Hepatic stellate cell (primary cell): ENCODE measurements at places on chromosomes 6 and 20.

DNA sequence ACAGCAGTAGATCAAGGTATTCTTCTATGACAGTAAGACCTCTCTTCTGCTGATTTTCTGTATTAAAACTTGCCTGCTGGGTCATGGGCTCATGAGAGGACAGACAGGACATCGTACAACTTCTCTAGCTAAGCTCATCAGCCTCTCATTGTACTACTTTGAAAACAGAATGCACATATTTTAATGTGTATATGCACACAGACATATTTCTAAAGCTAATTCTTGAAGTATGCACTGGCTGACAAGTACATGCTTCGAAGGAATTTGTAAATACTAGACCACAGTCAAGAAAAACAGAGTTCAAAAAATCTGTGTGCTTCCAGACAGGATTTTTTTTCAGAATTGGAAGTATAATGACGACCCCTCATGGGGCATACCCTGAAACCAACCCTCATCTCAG, 81.7 kb upstream of the CD83 start:
- no peak for DNase-seq

DNA sequence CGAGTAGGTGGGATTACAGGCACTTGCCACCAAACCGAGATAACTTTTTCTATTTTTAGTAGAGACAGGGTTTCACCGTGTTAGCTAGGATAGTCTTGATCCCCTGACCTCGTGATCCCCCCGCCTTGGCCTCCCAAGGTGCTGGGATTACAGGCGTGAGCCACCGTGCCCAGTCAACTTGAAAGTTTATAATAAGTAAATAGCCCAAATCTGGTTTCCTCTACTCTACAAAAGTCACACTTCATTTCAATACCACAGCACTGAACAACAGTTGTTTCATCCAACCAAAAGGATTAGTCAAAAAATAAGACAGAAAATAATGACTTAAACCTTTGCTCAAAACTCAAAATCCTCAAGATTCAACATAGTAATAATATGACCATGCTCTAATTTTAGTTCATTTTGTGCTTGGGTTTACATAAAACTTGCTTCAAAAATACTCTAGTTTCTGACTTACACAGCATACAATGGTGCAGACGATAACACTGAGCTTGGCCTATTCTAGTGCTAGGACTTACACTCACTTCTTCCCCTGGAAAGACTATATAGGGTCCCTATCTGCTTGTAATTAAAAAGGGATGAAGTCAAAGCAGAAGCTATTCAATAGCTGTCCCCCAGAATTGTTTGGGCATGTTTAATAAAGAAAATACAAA, 56.7 kb downstream of the NT5E start:
- no peak for DNase-seq

GRCh38 chr6:151029970-151030369, 164.5 kb downstream of the MTHFD1L start:
- no peak for DNase-seq

DNA sequence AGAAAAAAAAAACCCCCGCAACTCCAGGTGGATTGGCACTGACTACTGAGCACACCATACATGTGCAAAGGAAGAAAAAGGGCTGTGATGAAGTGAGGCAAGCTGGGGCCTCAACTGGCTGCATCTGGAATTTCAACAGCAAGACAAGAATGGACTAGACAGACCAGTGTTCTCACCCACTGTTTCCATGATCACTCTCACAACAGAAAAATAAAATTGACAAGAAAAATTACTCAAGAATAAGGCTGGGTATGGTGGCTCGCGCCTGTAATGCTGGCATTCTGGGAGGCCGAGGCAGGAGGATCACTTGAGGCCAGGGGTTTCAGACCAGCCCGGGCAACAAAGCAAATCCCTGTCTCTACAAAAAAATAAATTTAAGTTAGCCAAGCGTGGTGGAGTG, 18.8 kb downstream of the ZNF217 start:
- DNase-seq, result no peak

DNA sequence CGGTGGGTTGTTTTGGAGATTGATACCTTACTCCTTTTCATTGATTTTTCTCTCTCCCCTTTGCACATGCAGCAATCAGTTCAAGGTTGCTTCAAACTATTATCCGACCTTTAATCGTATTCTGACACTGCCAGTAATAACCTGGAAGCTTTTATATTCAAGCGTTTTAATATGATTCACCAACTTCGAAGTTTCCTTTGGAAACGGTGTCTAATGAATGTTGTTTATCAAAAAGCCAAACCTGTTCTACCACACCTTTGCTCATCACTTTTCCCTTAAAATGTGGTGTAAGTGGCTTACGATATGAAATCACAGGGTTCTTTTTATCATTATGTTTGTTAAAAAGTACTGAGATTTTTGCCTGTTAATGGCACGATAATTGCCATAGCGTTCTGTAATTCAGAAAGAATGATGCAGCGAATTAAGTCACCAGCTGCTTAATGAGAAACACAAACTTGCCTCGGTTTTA, 660 bp downstream of the STXBP5 start:
- no peak for DNase-seq

- DNase-seq, result no peak
Measured at GRCh38 chr20:25527949-25528348, 57.4 kb downstream of the NINL start.

DNA sequence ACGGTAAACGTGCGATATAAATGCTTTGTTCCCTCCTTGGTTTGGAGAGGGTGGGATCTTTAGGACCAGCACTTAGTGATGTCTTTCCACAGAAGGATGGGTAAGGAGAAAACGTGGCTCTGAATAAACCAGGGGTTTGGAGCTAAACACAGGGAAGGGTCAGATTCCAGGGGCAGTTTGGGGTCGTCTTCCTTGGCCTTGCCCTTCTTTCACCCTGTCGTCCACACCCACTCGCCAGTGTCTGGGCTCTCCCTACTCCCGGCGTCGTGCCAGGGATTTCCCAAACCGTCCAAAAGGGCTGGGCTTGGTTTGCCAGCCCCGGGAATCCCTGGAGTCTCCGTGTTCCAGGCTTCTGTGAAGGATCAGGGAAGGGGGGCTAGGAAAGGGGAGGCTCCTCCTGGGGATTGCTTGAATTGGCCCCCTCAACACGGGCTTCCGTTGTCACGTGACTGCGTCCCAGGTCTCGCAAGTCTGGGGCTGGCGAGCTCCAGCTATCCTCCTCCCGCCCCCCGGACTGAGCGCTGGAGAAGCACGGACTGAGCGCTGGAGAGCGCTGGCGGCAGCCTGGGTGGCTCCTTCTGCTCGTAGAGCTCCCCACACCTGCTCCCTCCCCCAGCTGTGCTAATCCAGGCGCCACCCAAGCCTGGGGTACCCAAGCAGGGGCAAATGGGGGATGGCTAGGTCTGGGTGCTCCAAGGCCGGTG, 9.4 kb upstream of the ARMC12 start:
- peak; percentile 64 for DNase-seq

DNA sequence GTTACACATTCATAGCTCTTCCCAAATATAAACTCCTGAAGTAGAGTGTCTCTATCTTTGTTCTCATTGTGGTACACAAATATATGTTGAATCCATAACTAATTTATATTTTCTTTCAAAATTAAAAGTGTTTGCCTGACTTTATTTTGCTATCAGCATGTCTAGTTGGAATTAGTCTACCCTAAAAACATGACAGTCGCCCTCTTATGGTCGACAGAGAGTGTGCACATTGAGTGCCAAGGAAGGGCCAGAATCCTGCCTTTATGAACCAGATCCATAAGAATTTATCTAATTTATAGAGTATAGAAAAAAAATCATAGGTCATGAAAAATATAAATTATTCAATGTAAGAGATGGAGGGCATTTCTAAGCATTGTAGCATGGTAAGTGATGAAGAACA, 12.3 kb upstream of the DEFB112 start:
- no peak for DNase-seq

DNA sequence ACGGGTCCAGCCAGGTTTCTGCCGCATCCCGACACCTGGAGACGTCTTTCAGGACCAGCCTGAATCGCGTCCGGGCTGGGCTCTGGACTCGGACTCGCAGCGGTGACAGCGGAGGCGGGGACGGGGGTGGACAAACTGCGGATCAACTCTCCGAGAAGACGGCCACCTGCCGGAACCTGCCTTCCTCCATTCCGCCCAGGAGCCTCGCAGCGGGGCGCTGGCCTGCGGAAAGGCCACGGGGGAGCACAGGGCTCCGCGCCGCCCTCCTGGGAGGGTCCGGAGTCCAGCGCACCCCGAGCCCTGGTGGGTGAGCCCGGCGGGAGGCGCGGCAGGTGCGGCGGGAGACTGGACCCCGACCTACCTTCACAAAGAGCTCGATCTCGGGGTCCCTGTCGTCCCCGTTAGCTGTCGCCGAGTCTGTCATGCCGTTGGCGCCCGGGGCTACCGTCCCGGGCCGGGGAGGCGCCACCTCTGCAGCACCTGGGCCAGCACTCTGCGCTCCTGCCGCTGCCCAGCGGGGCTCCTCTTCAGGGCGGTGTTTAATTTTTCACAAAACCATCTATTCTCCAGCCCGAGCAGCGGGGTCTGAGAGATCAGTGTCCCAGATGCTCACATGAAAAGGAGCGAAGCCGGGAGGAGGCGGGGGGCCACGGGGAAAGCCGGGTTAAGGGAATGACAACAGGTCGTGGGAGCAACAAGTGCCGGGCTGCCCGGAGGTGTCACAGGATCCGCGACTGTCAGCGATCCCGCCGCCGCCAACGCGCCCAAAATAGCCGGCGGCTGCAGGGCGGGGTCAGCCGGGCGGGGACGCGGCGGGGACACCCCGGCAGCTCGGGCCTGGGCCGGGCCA, at the start of gene CLIC5:
CLIC5 (minus strand) TSS at position 742 of the 850 bp plus-strand sequence; CDS start at position 424, 318 bp downstream.
- DNase-seq, result no peak

- no peak for DNase-seq
Measured at GRCh38 chr6:143708889-143709288, 31.1 kb downstream of the PHACTR2 start.

GRCh38 chr6:36598739-36599318, 4.7 kb downstream of the SRSF3 start:
- DNase-seq, result no peak

DNA sequence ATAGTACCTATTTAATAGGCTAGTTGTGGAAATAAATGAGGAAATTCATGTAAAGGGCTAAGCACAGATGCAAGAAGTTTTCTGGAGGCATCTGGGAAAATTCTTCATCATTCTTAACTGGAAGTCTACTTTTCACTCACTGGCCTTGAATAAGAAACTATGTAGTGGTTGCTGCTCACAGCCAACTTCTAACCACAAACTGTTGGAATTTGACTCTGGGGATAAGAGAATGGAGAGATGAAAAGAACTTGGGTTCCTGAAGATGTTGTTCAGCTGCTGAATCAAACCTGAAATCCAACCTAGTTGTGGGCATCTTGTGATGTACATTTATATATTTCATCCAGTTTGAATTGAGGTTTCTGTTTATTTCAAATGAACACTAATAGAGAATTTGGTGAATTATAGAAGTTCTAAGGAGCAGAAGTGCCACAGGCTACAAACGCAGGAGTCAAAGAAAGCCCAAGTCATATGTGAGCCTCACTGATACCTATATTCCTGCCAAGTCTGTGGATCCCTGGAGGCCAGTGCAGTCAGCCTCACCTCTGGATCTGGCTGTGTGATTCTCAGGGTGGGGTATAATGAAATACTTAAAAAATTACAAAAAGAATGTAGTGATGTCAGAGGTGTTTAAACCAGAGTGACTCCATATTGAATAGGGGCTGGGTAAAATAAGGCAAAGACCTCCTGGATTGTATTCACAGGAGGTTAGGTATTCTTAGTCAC, 18.7 kb upstream of the MEI4 start:
- DNase-seq, result no peak

DNA sequence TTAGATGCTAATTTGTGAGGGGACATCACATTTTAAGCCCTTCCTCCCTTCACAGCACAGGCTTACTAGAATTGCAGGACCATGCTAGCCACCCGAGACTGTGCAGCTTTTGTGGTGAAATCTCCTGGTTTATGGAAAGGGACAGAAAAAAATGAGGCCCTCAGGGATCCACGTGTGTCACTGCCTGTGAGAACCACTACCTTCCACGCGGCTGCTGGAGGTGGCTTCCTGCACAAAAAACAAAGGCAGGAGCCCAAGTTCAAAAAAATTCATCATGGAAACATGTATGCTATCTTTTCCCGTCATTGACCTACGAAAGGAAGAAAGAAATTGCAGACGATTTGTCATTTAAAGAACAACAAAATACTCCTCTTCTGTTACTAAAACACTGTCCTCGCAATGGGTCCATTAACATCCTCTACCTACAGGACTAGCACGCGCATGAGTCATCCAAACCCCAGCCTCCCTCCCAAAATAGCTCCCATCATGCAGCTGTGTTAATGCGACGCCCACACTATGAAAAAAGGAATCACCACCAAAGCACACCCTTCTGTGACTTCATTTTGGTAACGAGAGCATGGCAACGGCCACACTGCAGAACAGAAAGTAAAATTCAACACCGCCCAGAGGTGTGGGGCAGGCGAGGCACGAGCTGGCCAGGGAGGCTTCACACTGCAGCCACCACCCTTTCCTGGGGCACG, 45.7 kb downstream of the RAMACL start:
- no peak for DNase-seq

DNA sequence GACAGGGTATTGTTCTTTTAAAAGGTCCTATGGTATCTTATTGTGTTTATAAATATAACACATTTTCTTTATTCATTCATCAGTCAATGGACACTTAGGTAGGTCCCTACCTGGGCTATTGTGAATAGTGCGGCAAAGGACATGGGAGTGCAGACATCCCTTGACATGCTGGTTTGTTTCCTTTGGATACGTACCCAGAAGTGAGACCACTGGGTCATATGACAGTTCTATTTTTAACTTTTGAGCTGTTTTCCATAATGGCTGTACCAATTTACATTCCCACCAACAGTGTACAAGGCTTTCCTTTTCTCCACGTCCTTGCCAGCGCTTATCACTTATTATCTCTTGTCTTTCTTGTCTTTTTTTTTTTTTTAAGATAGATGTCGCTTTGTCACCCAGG, 627.5 kb downstream of the PRKN start:
- DNase-seq, result no peak

- no peak for DNase-seq
Measured at GRCh38 chr20:52226370-52226769, 34.8 kb upstream of the ZFP64 start.

DNA sequence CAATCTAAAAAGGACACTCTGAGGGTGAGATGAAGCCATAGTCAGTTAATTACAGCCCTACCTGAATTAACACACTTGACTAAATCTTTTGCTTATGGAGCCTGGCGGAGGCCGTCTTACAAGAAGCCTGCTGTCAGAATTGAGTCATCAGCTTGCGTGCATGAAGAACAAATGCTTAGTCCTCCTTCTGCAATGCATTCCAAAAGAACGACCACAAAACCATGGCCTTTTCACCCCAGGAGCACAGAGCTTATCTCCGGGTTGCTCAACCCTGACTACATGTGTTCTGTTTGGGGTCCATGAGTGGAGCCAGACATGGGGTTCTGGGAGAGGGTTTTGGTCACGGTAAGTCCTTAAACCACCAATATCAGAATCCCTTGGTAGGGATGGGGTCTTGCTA, 318.1 kb downstream of the CLIC5 start:
- peak; percentile 79 for DNase-seq
